NCI-H1417 (cell line): ENCODE measurements at places on chromosomes 7 and 10.

GRCh38 chr10:127407551-127407950, 141.6 kb upstream of the NPS start:
- no peak for DNase-seq

DNA sequence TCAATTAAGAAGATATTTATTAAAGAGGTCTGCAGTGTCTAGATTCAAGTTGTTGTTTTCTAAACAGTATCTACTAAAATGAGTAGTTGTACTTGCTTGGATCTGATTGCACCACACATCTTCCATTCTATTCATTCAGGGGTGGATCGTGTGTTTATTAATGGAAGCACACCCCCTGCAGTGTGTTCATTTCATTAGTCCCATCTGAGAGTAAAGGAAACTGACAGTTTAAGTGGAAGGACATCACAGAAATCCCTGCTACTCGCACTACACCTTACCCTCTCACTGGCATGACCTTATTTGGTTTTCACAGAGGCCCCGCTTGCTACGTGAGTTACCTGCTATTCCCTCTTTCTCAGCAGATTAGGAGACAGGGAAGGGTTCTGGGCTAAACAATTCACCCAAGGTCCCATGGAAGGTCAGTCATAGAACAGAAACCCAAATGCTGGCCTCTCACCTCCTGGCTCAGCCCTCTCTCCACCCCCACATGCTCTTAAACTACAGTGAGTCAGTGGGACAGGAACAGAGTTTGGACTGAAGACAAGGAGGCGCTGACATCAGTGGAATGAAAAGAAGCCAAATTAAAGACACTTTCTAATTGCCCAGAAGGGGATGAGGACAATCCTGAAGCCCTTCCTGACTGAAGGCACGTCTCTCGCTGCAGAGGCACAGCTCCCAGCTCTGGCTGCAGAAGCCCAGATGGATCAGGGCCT, 369.2 kb upstream of the NRP1 start:
- no peak for DNase-seq

DNA sequence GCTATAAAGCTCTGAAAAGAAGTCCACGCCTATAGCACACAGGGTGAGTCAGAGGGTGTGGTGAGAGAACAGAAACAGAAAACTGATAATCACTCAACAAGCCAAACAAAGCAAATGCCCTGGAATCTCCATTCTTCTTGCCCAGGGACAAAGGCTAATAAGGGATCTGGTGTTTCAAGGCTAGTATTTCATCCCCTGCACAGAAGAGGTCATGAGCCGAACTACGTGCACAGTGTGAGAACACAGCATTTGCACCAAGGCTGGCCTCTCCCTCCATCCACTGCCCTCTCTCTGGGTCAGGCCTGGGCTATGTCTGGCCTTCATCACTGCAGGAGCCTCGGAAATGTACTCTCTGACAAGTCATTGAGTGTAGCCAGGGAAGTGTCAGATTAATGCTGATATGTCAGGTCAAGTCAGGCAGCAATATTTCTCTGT, 42.7 kb downstream of the PRR15 start:
- no peak for DNase-seq

DNA sequence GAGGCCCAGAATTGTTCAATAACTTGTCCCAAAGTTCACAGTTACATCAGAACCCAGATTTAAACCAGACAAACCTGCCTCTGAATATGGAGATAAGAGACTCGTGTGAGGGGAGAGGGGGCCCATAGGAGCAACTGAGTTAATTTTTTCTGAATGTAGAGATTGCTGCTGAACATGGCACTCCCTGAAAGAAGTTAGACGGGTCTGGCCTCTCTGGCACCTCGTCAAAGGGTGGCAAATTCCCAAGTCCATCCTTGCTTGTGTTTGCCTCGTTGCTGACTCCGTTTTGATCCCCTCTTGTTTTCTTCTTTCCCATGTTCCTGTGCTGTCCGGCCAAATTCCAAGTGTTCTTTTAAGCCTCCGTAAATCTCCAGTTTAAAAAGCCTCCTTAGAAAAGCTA, 35.2 kb upstream of the YAE1 start:
- DNase-seq = no peak

GRCh38 chr10:97685395-97685958, 1.6 kb downstream of the AVPI1 start:
- no peak for DNase-seq

- DNase-seq = no peak
Observed at GRCh38 chr10:123993534-123994416, 99.6 kb downstream of the CHST15 start.

- DNase-seq = no peak
Observed at GRCh38 chr10:104307576-104308438, 30.5 kb downstream of the ITPRIP start.

DNA sequence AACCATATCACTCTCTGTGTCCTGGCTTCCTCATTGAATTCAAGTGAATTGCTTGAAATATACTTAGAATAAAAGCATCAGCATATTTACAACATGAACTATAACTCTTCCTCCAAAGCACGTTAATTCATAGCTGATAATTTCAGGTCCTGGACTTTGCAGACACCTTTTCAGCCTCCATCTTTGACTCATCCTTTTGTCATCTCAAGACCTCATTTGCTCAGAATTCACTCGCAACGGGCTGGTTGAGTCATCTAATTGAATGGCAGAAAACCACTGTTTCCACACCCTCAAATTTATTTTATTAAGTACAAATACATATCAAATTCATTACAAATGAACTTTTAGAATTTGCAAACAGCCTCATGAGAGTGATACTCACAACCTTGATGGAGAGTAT, 545.7 kb downstream of the GATA3 start:
- DNase-seq = no peak

GRCh38 chr7:112669306-112669705, 120.9 kb downstream of the TMEM168 start:
- DNase-seq = no peak

DNA sequence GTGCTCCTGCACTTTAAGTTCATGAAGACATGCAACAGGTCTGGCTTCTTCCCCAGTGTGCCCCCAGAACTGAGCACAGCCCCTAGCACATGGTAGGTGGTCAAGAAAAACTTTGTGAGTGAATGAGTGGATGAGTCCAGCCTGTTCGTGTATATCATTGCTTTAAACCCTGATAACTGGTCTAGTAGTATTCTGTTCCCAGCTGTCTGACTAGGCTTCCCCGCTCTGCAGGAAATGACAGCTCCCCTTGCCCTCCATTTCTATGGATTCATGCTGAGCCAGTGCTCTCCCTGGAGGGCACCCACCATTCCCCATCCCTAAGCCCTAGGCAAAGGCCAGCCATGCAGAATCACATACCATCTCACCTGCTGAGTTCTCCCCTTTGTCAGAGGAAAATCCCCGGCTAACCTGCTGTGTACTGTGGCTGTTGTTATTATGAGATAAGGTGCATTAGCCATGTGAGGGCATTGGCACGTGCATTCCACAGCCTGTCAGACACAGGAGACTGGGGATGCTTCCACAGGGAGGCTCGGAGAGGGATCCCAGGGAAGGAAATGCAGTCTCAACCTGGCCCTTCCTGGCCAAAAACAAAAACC, 698.9 kb downstream of the GRID1 start:
- DNase-seq = no peak
